ENCODE measurements at places on chromosomes 4 and X. TPM values are rescaled to one million over a fixed set of nuclear protein-coding genes. Genes with fewer than 3 reads are reported as not detected.

The ITM2A gene
- 0.93 TPM for total RNA-seq

DNA sequence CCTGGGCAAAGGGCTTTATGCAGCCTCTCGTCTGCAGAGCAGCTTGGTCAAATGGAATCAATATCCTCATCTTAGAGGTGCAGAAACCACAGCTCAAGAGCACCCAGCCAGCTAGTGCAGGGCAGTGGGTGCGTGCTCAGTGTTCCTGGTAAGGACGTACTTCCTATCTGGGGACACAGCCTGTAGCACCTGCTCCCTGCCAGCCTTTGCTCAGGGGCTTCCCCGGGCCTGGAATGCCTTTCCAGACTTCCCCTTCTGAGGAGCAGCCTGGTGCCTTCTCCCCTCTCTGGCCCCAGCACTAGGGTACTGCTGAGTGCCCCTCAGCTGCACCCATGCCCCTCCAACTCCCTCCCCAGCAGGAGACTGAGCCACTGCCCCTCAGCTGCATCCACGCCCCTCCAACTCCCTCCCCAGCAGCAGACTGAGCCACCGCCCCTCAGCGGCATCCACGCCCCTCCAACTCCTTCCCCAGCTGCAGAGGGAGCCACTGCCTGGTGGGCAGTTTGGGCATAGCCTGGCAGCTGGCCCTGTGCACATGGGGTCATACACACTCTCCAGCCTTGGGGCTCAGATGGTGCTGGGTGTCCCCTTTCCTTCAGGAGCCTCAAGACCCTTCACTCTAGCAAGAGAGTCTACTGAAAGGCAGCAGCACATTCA is 42.2 kb upstream of the AFAP1 start:
- no peak for DNase-seq
- H3K4me1 ChIP-seq, result peaks cover 10% of the 10 kb centered on the region
- H3K27me3 ChIP-seq, result no peaks in the 10 kb centered on the region
- no peak overlapping the region for H3K27ac ChIP-seq

DNA sequence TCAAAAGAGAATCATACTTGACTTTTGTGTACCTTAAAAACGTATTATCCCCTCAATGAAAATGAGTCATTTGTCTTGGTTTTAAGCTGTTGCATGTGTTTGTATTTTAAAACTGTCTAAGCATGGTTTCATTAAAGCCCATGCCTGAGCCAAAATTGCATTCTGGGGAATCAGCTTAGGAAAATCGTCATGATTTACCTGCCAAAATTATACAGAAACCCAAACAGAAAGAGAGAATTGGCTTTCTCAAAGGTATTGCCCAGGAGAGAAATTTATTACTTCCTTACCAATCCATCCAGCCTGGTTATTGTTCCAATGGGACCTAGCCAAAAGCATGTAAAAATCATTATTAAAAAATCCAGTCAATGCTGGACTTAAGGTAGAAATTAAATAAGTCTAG is 37.6 kb downstream of the GPR174 start:
- no peak overlapping the region for H3K4me3 ChIP-seq
- H3K27me3 ChIP-seq, result no peaks in the 10 kb centered on the region
- H3K4me1 ChIP-seq, result no peaks in the 10 kb centered on the region
- no peak for DNase-seq

DNA sequence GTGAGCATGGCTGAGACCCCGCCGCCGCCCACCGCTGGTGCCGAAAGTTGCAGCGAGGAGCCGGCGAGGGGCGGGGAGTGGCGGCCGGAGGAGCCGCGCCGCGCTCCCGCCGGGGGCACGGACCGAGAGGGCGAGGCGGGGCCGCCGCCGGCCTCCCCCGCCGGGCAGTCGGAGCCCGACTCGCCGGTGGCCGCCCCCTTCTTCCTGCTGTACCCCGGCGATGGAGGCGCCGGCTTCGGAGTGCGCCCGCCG is 16.5 kb downstream of the UTP3 start:
- H3K4me3 ChIP-seq, result no peak overlapping the region
- no peaks in the 10 kb centered on the region for H3K36me3 ChIP-seq
- H3K27me3 ChIP-seq, result no peaks in the 10 kb centered on the region
- peaks cover 36% of the 10 kb centered on the region for H3K4me1 ChIP-seq
- DNase-seq, result no peak
- H3K27ac ChIP-seq, result no peak overlapping the region

DNA sequence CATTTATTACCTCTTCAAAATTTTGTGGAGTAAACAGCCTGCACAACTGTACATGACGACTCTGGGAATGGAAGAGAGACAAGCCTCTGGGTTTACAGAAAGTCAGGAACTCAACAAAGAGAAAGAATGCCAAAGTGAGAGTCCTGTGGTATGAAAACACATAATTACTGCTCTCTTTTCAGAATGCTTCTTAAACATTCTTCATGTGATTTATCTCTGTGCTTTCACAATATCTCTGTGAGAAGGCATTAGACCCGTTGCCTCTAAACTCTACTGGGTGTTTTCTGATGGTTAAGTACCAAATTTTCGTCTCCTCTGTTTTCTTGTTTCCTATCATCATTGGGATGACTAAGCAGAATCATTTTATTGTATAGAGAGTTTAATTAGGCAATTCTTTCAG is 966.6 kb upstream of the SLIT2 start:
- H3K36me3 ChIP-seq, result peaks cover 9% of the 10 kb centered on the region
- no peak overlapping the region for H3K4me3 ChIP-seq
- DNase-seq, result no peak
- H3K4me1 ChIP-seq, result no peaks in the 10 kb centered on the region
